ENCODE measurements at places on chromosomes 6 and 20.

GRCh38 chr6:4069199-4069598 is 9.7 kb downstream of the FAM217A start:
- DNase-seq: no peak

- no peak for DNase-seq
Observed at GRCh38 chr6:73121421-73121993, 103.8 kb downstream of the KHDC1L start.

GRCh38 chr20:43404878-43405277 is 52.8 kb upstream of the SRSF6 start:
- DNase-seq: no peak

GRCh38 chr6:39935241-39935640 is 979 bp upstream of the MOCS1 start:
- no peak for DNase-seq

DNA sequence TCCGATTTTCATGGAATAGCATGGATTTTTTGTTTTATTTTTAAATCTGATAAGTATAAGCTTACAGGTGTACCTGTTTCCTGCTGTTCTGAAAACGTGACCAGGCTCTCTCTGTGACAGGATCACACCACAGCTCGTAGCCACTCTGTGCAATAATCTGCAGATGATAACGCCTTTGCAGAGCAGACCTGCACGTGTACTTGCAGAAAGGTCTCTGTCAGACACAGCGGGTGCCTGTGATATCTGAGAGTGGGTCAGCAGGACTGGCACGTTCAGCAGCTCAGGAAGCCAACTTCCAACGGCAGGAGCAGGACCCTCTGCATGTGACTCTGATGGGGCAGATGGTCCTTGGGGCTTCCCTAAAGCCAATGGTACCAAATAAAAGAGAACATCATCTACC is 68.6 kb upstream of the HDDC2 start:
- DNase-seq: no peak

- DNase-seq: no peak
Observed at GRCh38 chr6:108105571-108105970, 31.0 kb upstream of the OSTM1 start.

All from T-helper 1 cell (primary cell).